Stimulated activated CD4-positive, alpha-beta T cell treated with anti-CD3 and anti-CD28 coated beads, TNF-alpha, amount 100 ng/mL, for 24 hours (primary cell): ENCODE measurements at places on chromosomes 5 and 9.

DNA sequence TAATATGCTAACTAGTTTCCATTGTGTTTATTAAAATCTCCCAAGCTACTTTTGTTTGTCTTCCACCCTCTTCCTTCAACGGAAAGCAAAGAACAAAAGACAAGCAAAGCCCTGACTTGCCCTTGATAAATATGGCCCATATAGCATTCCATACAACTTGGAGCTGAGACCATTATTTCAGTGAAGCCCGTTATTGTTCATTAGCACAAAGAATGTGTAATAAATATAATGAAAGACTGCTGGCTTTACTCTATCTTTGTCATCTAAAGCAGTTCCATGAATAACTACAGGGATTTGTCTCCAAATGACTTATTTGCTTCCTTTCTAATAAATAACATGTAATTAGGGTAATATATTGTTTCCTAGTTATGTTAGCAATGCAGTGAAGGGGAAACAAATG, 270.7 kb upstream of the TLE4 start:
- no peak for DNase-seq

DNA sequence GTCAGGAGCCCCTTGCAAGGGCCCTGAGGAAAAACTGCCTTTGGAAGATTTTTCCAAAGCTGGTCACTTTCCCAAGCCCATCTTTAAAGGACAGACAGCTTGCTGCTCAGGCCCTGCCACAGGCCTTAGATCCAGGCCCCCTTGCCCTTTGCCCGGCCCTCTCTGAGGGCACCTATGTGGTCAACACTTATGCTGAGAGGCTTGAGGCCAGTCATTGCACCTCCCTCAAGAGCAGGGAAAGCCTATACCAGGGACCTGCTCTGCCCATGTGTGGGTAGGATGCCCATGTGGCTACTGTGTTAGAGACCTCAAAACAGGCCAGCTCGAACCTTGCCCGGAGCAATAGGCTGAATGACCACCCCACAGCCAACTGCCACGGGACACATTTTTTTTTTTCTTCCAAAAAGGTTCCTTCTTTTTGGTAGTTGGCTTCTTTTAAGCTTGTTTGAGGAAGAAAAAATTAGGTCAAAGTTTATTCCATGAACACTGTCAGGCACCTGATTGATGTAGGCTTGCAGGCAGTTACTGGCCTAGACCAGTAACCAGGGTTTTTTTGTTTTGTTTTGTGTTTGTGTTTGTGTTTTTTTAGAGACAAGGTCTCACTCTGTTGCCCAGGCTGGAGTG, 3.8 kb downstream of the TCF7 start:
- DNase-seq = no peak

GRCh38 chr5:53613536-53613935, 53.1 kb downstream of the NDUFS4 start:
- DNase-seq = no peak

- DNase-seq = no peak
Observed at GRCh38 chr5:150438873-150439546, 10.5 kb downstream of the RPS14 start.

DNA sequence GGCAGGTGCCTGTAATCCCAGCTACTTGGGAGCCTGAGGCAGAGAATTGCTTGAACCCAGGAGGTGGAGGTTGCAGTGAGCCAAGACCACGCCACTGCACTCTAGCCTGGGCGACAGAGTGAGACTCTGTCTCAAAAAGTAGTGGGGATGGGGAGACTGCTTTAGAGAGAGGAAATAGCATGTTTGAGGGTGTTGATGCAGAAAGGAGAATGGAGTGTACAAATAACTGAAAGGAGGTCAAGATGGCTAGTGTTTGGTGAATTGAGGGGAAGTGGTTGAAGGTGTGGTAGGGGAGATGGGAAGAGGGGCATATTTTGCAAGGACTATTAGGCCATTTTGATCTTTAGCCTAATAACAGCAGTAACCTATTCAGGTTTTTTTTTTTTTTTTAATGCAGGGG, 18.2 kb downstream of the TENT2 start:
- DNase-seq = no peak

DNA sequence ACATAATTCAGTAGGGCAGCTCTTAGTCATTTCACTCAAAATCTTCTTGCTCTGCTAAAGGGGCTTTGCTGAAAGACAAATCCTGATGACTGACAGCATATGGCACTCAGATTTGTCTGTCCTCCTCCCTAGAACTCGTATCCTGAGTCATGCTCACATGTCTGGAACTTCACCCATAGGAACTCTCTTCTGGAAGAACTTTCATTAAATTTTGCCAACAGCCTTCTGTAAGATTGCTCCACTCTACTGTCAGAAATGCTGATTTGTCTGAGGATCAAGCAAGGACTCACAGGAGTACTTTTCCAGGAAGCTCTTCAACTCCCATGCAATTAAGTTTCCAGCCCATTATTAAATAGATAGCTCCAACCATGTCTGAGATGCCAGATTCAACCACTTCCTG, 59.8 kb upstream of the SNX2 start:
- DNase-seq = no peak

GRCh38 chr5:111774525-111774924, 17.5 kb upstream of the NREP start:
- DNase-seq = no peak

GRCh38 chr5:119255571-119256356, 100.1 kb upstream of the TNFAIP8 start:
- DNase-seq = no peak

- DNase-seq = no peak
Observed at GRCh38 chr5:149583394-149583793, 2.1 kb downstream of the ARHGEF37 start.
